ENCODE measurements at places on chromosomes 5 and 9.

DNA sequence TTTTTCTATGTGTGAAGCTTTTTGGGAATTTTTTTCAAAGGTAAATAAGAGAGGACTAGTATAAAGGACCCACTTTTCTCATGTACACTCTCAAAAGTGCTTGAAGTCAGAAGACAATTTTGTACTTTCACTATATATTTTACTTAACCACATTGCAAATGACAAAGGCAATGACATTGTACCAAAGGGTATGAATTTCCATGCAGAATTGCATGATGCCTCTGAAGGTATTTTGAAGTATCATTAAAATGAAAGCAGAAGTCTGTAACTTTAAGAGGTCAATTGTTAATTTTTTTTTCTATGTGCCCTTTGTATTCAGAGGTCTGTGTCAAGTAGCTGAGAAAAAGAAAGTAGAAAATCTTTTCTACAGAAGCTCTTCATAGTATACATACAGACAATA, 84.7 kb downstream of the ST8SIA4 start:
- no peak for DNase-seq

DNA sequence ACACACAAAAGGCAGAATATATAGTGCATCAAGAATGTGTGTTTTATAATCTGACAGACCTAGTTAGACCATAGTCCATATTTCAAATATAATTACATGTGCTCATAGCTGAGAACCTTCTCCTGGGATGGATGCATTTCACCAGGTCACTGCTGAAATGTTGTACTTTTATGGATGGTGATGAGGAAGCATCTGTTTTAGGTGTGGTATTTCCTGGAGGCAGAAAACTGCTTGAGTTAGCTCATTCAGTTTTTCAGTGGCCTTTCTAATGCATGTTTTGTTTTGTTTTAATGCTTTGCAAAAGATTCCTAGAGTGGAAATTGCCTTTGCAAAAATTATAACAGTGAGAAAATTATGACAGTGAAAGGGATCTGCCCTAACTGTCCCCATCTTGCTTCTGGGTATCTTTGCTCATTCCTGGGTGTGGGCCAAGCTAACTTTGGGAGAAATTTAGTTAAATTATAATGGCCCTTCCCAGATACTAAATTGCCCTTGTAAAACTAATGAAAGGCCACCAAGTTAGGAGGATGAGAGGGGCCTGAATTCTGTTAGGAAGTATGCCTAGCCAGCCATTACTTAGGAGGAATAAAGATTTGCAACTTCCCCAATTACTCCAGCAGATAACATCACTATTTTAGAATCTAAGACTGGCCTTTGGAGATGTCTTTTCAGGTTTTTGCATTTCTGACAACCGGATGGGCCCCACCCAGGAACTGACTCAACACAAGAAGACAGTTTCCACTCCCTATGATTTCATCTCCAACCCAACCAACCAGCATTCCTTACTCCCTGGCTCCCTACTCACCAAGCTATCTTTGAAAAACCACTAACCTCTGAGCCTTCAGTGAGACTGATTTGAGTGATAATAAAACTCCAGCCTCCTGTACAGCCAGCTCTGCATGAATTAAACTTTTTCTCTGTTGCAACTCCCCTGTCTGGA, 7.0 kb upstream of the IL12B start:
- no peak for DNase-seq

DNA sequence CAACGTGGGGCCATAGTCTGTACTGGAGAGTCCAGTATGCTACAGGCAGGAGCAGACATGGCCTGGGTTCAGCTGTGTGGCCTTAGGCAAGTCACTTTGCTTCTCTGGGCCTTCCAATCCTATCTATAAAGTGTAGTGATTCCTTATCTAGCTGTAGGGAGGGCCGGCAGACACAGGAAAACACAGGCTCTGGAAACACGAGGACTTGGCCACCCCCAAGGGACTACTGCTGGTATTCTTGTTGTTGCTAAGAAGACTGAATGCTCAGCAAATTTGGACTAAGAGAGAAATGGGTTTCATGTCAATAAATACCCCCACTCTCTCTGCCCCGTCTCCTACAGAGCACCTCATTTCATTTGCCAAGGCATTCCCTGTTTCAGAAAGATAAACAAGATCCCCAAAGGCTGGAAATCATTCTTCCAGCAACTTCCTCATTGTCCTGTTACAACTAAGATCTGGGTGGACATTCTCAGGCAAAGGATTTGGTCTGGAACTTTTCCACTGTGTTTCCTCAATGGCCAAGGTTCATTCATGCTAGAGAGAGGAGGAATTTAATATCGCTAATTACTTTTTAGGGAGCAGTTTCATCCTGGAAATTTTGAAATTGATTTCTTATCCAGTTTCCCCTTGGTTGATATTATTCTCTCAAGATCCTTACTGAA, 105.8 kb downstream of the GABBR2 start:
- DNase-seq: no peak

- no peak for DNase-seq
These were observed 39.4 kb downstream of the MED27 start for GRCh38 chr9:132040246-132040645.

DNA sequence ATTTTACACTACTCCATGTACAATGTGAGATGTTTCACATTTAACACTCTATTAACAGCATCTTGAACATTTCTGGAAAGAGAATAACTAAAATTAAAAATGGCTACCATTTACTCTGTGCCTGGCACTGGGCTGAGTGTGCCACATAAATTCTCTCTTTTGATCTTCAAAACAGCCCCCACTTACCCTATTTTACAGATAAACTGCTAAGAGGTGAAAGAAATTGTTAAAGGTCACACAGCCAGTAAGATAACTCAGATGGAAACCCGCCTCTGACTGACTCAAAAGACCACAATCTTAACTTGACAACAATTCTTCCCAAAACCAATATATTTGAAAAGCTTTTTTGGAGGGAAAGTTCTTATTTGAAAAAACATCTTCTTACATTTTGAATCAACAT, 97.3 kb downstream of the MAPKAP1 start:
- DNase-seq: no peak

DNA sequence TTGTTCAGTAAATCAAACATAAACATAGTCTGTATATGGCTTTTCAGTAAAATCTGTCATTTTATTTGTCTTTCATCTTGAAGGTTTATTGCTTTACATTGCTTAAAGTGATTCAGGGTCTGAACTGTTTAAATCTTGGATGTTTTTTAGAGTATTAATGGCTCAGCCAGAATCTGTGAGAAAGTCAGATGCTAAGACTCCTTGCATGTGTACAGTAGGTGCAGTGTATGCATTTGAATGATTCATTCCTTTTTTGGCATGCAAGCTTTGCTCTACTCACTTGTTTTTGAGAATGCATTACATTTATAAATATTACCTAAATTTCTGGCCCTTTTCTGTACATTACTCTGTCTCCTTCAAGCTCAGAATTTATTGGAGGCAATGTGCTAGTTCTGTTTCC, 271.0 kb upstream of the RIOK2 start:
- DNase-seq: no peak

GRCh38 chr9:33628865-33629410, 104.9 kb downstream of the ANKRD18B start:
- DNase-seq: no peak

DNA sequence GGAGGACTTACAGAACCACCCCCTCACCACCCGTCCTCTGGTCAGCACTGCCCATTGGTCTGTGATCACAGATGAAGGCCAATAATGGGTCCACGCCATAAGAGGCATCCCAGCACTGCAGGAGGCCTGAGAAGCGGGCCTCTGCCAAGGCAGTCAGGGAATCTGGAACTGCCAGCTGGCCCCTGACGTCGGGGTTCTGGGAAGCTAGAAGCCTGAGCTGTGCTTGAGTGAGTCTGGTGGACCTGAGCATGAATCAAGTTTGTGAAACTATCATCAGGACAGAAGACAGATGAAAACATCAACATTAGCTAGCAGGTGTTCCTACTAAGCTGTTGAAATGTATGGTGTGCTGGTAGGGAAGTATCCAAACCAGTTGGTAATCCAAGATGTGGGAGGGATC, 7.8 kb downstream of the ANGPTL2 start:
- DNase-seq: no peak

- no peak for DNase-seq
These were observed 330.6 kb upstream of the MEF2C start for GRCh38 chr5:89213573-89213972.

DNA sequence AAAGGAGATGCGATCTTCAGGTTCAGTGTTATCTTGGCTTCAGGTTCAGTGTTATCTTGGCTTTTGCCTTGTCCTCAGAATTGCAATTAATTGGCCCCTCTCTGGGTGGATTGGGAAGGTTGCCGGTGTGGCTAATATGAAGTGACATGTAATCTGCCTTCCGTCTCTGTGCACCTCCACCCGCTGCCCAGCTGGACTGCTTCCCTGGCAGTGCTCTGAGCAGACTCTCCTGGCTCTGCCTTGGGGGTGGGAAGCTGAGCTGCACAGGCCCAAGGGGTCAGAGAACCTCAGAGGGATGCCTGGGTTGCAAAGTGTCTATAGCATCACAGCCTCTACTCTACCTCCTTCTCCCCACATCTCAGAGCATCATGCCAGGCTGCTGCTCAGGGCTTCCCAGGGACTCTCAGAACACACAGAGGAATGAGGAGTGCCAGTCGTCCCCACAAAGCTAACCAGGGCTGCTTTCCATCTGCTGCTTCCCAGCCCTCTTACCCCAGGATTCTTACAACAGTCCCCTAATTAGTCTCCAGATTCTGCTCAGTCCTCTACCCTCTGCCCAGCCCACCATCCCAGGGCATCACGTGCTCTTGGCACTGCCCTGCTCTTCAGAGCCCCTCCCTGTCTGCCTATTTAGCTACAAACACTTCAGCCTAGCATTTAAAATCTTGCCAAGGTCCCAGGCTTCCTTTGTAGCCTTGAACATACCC, 54.4 kb upstream of the AFAP1L1 start:
- no peak for DNase-seq

- peak; percentile 9 for DNase-seq
These were observed 1.4 kb downstream of the ZSWIM6 start for GRCh38 chr5:61333321-61333953.

DNA sequence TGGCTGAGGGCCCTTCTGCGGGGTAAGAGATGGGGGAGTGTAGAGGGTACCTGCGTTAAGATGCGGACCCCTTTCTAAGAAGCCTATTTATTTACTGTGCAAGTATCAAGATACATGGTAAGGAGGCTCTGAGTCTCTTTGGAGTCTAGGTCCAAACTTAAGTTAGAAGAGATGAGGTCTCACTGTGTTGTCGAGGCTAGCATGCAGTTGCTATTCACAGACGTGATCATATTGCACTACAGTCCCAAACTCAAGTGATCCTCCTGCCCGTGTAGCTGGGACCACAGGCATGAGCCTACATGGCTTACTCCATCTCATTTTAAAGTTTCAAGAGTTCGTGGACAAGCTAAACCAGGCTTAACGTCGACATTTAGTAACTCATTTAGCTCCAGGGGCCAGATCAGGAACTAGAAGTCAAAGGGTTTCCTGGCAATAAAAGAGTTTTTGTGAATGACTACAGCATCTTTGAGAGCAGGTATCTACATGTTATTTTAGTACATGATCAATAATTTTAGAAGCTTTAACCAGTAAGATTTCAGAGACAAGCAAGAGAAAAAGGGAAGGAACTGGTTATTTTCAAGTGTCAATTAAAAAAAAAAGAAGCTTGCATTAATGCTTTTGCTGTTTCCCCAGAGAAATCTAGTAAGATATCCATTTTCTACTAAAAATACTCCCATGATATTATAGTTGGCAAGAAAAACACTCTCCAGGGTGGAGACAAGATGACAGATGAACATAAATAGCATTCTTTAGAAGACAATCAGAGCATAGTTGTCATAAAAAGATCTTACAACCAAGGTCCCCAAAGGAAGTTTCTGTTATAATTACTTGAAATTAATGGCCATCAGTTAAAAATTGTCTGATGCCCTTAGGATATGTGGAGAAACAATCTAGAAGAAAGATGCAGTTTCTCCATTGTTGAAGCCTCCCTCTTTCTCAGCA, 141.3 kb downstream of the SCAMP1 start:
- no peak for DNase-seq

GRCh38 chr9:78598120-78598519, 301.2 kb downstream of the PSAT1 start:
- no peak for DNase-seq

GRCh38 chr5:178129296-178129695, 1.5 kb upstream of the RMND5B start:
- no peak for DNase-seq

DNA sequence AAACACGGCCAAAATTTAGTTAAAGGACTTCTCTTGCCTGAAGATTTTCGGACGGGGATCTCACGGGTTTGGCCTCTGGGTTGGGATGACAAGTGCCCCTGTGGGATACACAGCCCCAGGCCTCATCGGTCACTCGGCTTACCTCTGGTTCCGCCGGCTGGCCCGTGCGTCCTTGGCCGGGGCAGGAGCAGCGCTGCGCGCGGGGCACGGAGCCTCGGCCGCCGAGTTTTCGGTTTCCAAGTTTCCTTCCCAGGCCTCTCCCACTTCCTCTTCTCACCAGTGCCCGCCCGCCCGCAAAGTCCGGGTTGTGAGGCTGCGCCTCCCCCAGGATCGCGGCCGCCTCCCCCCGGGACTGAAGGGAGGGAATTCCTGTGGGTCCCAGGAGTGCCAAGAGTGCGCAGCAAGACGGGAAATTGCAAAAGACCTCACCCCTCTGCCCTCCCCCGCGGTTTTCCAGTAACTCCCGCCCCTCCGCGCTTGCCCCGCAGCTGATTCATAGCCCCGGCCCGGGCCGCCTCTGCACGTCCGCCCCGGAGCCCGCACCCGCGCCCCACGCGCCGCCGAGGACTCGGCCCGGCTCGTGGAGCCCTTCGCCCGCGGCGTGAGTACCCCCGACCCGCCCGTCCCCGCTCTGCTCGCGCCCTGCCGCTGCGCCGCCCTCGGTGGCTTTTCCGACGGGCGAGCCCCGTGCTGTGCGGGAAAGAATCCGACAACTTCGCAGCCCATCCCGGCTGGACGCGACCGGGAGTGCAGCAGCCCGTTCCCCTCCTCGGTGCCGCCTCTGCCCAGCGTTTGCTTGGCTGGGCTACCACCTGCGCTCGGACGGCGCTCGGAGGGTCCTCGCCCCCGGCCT, at the start of gene OSMR:
Gene OSMR (plus strand): TSS at position 487 of the 853 bp plus-strand sequence. CDS start 23,033 bp downstream, outside the sequence.
- DNase-seq: no peak

DNA sequence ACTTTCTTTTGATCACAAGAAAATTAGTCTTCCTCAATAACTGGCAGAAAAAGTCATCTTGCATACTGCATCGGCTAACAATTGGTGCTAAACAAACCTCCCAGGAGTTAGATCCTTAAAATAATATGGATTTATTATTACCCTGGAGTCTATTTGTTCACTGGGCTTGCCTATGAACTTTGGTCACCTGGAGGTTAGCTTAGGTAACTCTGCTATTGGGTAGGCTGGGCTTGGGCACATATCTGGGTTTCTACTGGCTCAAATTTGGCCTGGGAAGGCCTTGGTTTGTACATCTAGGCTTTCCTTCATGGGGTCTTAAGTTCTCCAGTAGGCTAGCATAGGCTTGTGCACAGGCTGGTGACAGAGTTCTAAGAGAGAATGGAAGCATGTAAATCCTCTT, 279.9 kb downstream of the RASEF start:
- DNase-seq: no peak

- no peak for DNase-seq
These were observed 568.6 kb upstream of the DAP start for GRCh38 chr5:11329679-11330078.

GRCh38 chr9:33175649-33176325, 8.7 kb upstream of the B4GALT1 start:
- DNase-seq: no peak
